ENCODE measurements at places on chromosomes 6 and 20.

DNA sequence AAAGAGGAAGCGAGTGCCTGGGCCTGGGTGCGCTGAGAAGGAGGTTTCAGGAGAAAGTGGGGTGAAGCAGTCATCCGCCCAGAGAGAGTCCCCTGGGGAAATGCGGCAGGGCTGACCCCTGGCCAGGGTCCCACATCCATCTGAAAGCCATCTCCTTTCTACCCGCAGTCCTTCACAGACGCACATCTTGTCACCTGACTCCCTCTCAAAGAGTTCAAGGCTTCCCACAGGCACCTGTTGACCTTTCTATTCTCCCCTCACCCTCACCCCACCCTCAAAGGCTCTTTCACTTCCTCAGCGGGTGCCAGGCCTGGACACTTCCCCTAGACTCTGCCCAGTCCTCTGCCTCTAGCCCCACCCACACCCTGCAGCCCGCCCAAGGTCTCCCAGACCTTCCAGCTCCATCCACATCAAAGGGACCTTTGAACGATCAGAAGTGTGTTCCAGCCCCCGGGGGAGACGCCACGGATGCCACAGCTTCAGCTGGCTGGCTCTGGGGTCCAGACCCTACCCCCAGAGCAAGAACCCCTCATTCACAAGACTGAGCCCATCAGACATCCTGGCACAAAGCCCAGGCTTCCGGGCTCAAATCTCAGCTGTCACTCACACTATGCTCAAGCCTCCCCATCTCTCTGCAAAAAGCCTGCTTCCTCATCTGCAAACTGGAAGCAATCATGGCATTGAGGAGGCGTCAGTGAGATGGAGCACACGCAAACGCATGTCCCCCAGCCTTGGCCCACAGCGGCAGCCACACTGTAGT is 2.1 kb downstream of the CTSZ start:
- DNase-seq: no peak

GRCh38 chr6:118899948-118900347 is 6.0 kb downstream of the ASF1A start:
- no peak for DNase-seq

GRCh38 chr6:46097366-46097765 is 32.4 kb upstream of the ENPP4 start:
- no peak for DNase-seq

DNA sequence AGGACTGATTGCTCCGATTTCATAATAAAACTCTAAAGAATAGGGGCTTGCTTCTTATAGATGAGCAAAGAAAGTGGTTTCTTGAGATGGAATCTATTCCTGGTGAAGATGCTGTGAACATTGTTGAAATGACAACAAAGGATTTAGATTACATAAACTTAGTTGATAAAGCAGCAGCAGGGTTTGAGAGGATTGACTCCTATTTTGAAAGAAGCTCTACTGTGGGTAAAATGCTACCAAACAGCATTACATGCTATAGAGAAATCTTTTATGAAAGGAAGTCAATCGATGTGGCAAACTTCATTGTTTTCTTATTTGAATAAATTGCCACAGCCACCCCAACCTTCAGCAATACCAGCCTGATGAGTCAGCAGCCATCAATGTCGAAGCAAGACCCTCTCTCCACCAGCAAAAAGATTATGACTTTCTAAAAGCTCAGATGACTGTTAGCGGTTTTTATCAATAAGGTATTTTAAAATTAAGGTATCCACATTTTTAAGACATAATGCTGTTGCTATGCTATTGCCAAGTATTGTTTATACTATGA is 12.7 kb upstream of the MTRF1L start:
- no peak for DNase-seq

DNA sequence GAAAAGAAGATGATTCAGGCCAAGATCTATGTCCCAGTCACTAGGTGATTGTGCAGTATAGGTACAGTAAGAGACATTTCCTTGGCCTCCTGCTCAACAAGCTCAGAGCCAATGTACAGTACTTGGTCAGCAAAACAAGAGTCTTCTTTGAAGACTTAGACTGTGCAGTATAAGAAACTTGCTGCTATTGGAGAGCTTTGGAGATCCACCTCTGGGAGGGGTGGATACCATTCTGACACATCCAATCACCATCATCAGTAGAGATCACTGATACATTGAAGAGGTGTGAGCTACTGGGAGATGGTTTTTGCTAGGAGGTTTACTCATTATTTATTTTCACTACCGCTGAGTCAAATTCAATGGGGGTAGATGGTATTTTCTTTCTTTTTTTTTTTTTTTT is 77.5 kb downstream of the UST start:
- no peak for DNase-seq

GRCh38 chr6:44742828-44743372 is 355.4 kb downstream of the CDC5L start:
- no peak for DNase-seq

DNA sequence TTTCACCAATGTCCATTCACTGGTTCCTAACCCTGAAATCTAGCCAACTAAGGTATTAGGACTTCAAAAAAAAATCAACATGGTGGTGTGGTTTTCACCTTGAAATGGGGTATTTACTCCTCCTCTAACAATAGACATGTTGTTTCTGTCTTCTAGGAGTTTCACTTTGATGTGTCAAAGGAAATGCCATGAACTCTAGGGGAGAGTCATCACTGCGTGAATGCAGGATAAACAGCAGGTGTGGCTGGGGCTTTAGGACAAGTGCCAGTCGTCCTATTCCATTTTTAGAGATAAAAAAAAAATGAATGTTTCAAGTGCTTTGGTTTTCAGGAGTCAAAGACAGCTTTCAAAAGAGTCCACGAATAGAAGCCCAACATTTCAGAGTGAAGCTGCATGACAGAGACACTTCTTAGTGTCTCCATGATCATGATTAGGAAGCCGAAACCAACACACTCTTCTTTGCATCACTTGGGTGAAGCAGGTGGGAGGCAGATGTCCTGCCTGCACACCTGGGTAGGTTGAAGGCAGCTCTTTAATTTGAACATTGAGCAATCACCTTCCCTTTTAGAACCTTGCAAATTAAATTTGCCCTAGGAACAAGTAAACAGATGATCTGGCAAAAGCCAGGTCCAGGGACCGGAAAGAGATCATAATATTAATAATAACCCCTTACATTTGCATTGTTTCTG is 328.5 kb upstream of the PRDM1 start:
- no peak for DNase-seq

GRCh38 chr6:16925461-16925860 is 164.2 kb upstream of the ATXN1 start:
- no peak for DNase-seq

- peak; percentile 5 for DNase-seq
Observed at GRCh38 chr6:130744576-130745366, 82.4 kb upstream of the SMLR1 start.

DNA sequence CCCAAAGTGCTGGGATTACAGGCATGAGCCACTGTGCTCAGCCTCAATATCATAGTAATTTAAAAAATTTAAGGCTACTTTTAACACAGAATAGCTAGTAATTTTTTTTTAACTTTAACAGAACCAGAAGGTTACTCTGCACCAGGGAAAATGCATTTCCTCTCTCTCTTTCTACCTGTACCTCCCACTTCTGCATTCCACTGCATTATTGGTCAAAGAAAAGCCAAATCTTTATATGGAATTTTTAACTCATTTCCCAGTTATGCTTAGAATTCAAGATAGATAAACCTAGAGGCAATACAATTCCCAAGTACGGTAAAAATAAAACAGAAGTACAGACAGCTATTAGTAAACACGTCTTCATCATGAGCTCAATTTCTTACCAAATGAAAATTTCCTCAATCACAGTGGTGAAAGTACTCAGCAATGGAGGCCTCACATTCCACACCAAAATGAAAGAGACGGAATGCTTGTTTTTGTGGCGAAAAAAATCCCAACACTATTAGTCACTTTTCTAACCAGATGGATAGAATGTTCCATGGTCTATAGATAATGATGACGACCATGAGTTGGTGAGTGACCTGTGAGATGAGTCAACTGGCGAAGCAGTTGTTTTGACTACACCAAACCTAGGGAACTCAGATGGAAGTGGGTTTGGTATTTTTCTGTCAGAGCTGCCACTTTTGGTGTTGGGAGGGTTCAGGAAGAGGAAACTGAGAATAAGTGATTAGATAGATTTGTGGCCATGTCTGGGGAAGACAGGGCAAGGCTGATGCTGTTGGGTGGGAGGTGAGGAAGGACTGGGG is 104.7 kb upstream of the SGK1 start:
- DNase-seq: peak; percentile 99

Measured in fibroblast of mammary gland (primary cell).